ENCODE measurements at places on chromosomes 16 and 17. TPM values are rescaled to one million over a fixed set of nuclear protein-coding genes. Genes with fewer than 3 reads are reported as not detected.

The TBX2 gene
- 13.6 TPM for total RNA-seq

- no peaks in the 10 kb centered on the region for H3K27me3 ChIP-seq
- peak; percentile 82 for DNase-seq
- H3K27ac ChIP-seq = peak overlapping the region; percentile 98
- H3K36me3 ChIP-seq = peaks cover 8% of the 10 kb centered on the region
- H3K4me3 ChIP-seq = no peak overlapping the region
Measured at GRCh38 chr16:400061-400591, 1.6 kb upstream of the DECR2 start.

DNA sequence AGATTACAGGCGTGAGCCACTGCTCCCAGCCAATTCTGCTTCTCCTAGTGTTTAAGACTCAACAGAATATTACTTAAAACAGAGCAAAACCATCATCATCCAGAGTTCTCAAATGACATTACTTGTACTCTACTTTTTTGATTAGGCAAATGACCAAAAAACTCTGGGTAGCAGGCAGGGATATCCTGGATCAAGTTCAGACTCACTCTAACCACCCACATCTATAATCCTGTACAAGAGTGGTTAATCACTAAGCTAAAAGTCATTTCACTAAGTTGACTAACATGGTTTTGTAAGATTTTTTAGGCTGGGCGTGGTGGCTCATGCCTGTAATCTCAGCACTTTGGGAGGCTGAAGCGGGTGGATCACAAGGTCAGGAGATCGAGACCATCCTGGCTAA lies 6.8 kb downstream of the NAE1 start:
- H3K27ac ChIP-seq = no peak overlapping the region
- DNase-seq = no peak

DNA sequence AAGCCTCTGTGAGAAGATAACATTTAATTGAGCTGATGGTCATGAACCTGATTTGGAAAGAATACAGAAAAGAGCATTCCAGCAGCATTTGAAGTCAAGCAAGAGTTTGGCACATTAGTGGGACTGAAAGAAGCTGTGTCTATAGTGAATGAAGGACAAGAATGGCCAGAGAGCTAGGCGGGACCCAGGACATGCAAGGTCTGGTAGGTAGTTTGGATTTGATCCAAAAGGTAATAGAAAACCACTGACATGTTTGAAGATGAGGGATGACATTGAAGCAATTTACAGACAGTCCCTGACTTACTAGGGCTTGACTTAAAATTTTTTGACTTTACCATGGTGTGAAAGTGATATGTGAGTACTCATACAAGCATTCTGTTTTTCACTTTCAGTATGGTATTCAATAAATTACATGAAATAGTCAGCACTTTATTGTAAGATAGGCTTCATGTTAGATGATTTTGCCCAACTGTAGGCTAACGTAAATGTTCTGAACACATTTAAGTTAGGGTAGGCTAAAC lies 7.6 kb downstream of the CYB5B start:
- no peak overlapping the region for H3K27ac ChIP-seq
- H3K4me3 ChIP-seq = no peak overlapping the region
- H3K27me3 ChIP-seq = no peaks in the 10 kb centered on the region

GRCh38 chr17:10754109-10754508 lies 24.3 kb upstream of the TMEM220 start:
- no peak overlapping the region for H3K27ac ChIP-seq
- H3K36me3 ChIP-seq = no peaks in the 10 kb centered on the region
- DNase-seq = no peak
- no peaks in the 10 kb centered on the region for H3K27me3 ChIP-seq
- H3K4me3 ChIP-seq = no peak overlapping the region
